RCC 7860 (cell line): ENCODE measurements at places on chromosomes 7 and 10.

- no peak for DNase-seq
Observed at GRCh38 chr7:54416678-54417077, 125.5 kb upstream of the VSTM2A start.

DNA sequence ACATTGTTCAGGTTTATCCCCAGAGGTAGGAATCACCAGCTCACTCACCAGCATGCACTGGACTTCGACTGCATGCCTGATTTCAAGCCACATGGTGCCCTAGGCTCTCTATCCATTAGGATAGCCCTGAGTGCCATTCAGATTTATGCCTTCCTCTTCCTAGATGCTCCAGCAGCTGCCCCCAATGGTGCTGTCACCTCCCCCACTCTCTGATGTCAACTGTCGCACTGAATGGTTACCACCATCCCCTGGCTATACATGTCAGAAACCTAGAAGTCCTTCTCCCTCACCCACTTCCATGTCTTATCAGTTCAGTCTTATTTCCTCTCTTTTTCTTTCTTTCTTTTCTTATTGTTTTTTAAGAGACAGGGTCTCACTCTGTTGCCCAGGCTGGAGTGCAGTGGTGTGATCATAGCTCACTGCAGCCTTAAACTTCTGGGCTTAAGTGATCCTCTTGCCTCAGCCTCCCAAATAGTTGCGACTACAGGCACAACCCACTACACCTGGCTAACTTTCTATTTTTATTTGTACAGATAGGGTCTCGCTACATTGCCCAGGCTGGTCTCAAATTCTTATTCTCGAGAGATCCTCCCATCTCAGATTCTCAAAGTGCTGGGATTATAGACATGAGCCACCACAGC is 2.9 kb downstream of the SFXN4 start:
- DNase-seq: no peak

DNA sequence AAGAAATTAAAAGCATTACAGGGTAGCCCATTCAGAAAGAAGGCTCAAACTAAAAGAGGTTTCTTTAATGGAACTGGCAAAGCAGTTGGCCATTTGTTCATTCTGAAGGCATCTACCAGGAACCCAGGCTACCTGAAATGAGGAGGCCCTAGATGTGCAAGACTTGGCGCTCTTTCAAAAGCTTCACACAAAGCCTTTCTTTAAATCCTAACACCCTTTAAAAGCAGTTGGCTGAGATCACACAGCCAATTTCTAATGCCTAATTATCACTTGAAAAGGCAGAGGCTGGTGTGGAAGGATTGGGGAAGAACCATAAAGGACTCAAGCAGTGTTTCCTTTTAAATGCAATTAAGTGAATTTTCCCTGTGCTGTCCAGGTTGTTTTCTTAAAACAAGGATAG is 23.2 kb downstream of the PPP1R17 start:
- DNase-seq: no peak

GRCh38 chr7:131071786-131072504 is 255.7 kb upstream of the MKLN1 start:
- peak; percentile 35 for DNase-seq

- no peak for DNase-seq
Observed at GRCh38 chr7:755413-755805, 28.3 kb upstream of the PRKAR1B start.

- DNase-seq: no peak
Observed at GRCh38 chr7:134714470-134715205, 64.8 kb upstream of the CALD1 start.

- peak; percentile 93 for DNase-seq
Observed at GRCh38 chr7:92740700-92741126, 95.7 kb downstream of the CDK6 start.

DNA sequence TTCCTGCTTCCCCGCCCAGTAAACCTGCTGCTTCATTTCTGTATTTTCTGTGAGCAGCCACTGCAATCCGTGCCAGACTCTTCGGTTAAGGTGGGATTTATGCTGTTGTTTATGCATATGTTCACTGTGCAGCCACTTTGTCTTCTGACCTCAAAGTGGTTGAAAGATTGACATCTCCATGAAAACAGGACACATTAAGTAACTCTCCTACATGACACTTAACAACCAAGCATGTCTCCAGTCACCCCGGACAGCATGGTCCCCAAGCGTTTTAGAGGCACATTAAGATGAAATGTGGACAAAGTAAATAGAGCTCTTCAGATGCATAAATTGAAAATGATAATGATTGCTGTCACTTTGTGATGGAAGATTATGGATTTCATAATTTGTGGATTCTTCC is 421.3 kb downstream of the GFRA1 start:
- DNase-seq: no peak

- no peak for DNase-seq
Observed at GRCh38 chr7:47465191-47465590, 116.7 kb downstream of the TNS3 start.

GRCh38 chr7:91085175-91085574 is 179.1 kb upstream of the FZD1 start:
- no peak for DNase-seq

GRCh38 chr10:5645944-5646617 is 20.3 kb downstream of the ASB13 start:
- no peak for DNase-seq

- peak; percentile 80 for DNase-seq
Observed at GRCh38 chr7:36600869-36601530, 123.3 kb downstream of the AOAH start.

- DNase-seq: no peak
Observed at GRCh38 chr10:15189133-15189885, 20.8 kb upstream of the NMT2 start.

DNA sequence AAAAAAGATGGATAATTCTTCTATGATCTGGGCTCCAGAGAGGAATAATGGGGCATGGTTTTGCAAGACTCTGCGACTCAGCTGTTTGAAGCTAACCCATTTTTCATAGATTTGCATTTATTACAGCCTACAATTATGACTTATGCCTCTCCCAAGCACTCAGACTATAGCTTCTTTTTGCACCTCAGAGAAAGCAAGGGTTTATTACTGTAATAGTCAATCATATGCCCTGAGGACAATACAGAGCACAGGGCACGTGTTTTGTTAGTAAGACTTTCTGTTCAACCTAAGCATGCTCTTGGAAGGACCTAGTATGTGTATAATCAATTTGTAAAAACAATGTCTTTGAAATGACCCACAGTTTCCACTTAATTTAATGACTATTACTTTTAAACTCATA is 221.2 kb downstream of the PARD3 start:
- no peak for DNase-seq

- DNase-seq: no peak
Observed at GRCh38 chr10:31171402-31172083, 139.9 kb upstream of the ZNF438 start.

GRCh38 chr7:88500131-88500530 is 193.4 kb upstream of the STEAP4 start:
- no peak for DNase-seq

GRCh38 chr7:100166317-100166940 is 2.0 kb downstream of the GAL3ST4 start:
- no peak for DNase-seq

GRCh38 chr10:71611709-71612422 is 107.7 kb downstream of the C10orf105 start:
- DNase-seq: no peak

DNA sequence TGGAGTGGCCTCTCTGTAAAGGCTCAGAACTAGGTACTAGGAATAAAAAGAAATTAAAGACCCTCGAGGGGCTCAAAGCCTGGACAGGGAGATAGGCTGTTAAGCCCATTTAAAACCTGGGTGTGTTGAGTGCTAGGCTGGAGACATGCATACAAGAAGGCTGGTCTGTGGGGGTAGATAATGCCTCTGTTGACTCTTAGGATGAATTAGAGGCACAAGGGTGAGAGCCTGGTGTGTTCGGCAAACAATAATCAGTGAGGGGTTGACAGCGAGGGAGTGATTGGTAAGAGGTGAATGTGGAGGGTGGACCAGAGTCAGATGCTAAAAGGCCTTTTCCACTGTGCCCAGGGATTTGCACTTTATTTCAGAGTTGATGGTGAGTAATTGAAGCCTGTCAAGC is 12.7 kb downstream of the GSTO2 start:
- DNase-seq: no peak

GRCh38 chr7:68183176-68183575 is 1186.5 kb downstream of the TYW1 start:
- DNase-seq: no peak

DNA sequence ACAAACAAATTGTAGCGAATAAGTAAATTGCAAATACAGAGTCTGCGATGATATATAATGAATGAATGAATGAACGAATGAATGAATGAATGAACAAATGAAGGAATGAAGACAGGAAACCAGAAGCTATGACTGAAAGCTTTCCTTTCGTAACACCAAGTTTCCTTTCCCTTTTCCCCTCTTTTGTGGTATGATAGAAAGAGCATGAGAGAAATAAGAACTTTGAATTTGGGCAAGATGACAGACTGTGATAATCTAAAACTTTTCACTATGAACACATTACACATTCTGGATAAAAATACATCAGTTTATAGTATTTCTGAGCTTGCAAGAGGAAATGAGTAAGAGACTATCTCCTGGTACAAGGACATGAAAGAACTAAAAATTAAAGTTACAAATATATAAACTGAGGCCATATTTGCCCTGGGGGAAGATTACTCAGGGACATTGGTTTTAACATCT is 8.4 kb upstream of the UCN3 start:
- no peak for DNase-seq

GRCh38 chr7:138029126-138029525 is 27.2 kb upstream of the CREB3L2 start:
- DNase-seq: no peak

GRCh38 chr7:100572949-100573675 is 588 bp downstream of the SAP25 start:
- no peak for DNase-seq

DNA sequence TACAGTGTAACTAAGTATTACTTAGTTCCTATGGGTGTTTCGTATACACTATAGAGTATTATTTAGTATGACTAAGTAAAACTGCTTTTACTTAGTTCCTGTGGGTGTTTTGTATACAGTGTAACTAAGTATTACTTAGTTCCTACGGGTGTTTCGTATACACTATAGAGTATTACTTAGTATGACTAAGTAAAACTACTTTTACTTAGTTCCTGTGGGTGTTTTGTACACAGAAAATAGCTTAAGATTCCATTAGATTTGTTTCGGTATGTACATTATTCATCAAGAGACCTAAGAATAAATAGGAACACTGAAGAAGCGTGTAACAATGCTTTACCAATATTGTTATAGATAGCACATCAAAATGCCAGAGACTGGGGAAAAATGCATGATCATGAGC is 25.0 kb downstream of the IGF2BP3 start:
- DNase-seq: no peak

DNA sequence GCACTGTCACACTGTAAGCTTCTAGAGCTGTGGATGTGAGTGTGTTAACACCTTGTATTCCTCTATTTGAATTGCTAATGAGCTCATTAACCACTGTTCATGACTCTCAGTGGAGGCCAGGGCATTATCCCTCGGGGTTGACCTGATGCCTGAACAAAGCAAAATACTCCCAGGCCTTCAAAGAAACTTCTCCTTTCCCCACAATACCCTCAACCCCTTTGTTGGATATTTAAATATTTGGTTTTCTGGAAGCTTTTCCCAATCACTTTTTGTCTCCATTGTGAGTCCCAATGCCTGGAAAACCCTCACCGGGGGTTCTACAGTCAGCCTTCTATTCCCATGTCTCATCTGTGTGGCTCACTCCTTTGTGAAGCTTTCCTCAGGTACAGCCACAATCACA is 780.1 kb downstream of the PHTF2 start:
- DNase-seq: no peak

GRCh38 chr10:97169063-97169462 is 16.7 kb downstream of the SLIT1 start:
- DNase-seq: no peak

DNA sequence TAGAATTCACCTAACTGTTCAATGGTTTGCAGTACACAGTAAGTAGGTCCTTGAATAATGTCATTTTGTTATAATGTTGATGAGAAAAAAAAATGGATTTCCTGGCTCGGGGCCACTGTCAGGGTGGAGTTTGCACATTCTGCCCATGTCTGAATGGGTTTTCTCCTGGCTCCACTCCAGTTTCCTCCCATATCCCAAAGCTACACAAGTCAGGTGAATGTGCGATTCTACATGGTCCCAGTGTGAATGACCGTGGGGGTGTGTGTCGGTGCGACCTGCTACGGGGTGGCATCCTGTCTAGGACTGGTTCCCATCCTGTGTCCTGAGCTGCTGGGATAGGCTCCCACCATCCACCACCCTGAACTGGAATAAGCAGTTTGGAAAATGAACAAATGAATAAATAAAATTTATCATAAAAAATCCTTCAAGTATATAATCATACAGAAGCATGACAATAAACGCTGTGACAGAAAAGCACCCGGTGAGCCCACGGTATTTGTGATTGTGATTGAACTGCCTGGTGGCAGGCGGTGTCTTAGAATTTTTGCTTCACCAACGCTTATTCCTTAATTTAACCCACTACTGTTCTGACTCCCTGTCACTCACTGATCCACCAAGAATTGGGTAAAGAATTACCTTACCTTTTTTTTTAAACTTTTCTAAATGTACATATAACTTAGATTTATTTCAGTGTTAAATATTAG is 114.1 kb downstream of the ICA1 start:
- DNase-seq: no peak

GRCh38 chr7:16914771-16915170 is 33.0 kb upstream of the AGR3 start:
- DNase-seq: no peak

DNA sequence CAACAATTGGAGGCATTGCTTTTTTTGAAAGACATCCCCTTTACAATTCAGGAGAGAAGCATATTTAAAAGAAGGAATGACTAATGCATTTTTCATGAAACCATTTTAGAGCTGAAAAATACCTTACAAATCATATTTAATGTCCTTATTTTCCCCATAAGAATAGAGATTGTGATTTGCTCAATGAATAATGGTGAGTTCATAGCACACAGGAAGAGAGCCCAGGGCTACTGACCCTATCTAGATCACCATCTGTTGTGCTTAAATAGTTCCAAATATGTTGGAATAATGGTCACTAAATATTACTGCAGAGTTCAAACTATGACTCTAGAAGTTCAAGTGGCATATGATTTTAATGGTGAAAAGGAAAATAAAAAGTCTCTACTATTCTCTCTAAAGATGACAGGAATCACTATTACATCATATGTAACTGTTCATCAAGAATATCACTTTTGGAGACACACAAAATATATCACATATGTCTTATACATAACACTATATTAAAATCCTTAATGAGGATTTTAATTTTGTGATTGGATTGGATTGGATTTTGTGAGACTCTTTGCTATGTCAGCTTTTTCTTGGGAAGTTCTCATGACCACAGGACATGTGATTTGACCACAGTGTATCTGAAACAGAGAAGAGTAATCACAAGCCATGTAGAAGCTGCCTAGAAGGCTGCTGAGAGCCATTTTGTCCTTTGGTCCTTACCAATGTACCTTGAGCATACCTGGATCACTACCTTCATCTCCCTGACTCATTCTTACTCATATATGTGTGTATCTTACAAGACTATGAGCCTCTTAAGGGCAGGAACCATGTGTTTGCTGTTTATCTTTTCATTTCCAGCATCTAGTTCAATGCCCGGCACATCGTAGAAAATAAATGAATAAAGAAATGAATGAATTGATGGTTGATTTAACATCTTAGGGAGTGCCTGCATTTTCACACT is 26.4 kb downstream of the SLC16A9 start:
- DNase-seq: no peak

GRCh38 chr7:131020759-131021261 is 286.8 kb upstream of the KLF14 start:
- no peak for DNase-seq

GRCh38 chr10:30940256-30940655 is 91.4 kb downstream of the ZNF438 start:
- DNase-seq: no peak

- DNase-seq: no peak
Observed at GRCh38 chr10:86361156-86362128, 5.2 kb downstream of the GRID1 start.
